Skeletal muscle cell (primary cell): ENCODE measurements at places on chromosomes 11 and 22.

DNA sequence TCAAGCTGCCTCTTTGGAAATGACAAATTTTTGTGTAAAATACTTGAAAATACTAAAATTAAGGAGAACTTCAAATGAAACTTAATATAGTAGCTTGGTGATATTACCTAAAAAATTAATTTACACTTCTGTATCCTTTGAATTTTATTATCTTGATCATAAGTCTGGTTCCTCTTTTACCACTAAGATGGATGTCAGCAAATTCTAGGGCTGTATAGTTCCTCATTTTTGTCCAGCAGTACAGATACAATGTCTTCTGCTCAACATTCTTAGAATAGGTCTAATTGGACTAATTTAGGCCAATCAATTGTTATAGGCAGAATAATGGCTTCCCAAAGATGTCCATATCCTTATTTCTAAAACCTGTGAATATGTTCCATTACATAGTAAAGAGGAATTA lies 1298.0 kb upstream of the RAG2 start:
- DNase-seq, result no peak

DNA sequence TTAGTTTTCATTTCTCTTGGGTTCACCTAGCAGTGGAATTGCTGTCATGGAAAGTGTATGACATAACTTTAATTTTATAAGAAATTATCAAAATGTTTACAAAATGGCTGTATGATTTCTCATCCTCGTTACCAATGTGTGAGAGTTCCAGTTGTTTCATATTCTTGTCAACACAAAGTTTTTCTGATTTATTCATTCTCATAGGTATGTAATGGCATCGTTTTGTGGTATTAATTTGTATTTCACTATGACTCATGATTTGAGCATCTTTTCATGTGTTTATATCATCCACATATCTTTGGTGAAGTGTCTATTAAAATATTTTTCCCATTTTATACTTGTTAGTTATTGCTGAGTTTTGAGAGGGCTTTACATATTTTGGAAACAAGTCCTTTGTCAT lies 5.5 kb downstream of the FAM111B start:
- DNase-seq, result no peak

GRCh38 chr11:108931168-108931567 lies 266.3 kb downstream of the DDX10 start:
- no peak for DNase-seq

DNA sequence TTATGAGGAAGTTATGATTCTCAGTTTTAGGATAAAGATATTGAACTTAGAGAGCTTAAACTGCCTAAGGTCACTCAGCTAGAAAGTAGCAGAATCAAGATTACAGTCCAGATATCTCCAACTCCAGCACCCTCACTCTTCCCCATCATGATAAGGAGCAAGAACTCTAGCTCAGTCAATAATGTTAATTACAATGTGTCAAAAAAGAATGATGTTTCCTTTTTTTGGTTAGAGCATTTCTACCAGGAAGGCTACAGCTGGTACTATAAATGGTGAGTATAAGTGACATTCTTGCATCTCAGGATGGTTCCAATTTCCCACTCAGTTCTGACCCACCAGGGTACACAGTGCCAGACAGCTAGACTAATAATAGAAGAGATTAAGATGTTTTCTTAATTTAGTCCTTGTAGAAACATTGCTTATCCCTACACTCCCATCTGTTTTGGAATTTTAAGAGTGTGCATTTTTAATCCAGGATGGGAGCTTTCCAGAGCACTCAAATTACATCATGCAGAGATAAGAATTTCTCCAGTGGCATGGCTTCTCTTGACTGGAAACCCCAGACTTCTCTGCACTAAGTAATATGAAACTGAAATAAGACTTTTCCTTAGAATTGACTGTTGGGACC lies 21.6 kb upstream of the BBOX1 start:
- DNase-seq, result no peak

- no peak for DNase-seq
These were observed 20.2 kb downstream of the MMP27 start for GRCh38 chr11:102685338-102685737.

DNA sequence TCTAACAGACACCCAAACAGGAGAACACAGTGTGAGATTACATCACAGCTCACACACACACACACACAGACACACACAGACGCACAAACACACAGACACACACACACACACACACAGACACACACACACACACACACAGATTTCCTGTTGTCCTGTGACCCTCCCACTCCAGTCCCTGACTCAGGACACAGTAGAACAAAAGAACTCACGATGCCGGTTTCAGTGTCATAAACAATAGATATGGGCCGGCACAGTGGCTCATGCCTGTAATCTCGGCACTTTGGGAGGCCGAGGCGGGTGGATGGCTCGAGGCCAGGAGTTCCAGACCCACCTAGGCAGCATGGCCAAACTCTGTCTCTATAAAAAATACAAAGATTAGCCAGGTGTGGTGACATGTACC lies 13.8 kb upstream of the KAT5 start:
- no peak for DNase-seq

GRCh38 chr11:120906766-120907165 lies 117.1 kb upstream of the TBCEL start:
- no peak for DNase-seq

DNA sequence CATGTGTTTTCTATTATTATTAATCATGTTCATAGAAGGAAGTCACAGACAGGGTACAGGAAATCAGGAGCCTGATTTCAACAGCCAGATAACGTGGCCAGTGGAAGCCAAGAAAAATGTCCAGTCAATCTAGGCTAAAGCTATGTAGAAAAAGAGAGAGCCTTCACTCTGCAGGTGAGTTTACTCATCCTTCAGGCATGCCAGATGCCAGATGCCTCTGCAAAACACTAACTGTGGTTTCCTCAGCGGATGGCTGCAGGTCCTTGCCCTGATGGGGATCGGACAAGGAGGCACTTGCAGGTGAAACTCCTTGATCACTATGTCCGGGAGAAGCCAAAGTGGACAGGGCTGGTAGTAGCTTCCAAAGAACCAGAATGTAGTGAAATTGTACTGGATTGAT lies 962.3 kb upstream of the RAG2 start:
- DNase-seq, result no peak

DNA sequence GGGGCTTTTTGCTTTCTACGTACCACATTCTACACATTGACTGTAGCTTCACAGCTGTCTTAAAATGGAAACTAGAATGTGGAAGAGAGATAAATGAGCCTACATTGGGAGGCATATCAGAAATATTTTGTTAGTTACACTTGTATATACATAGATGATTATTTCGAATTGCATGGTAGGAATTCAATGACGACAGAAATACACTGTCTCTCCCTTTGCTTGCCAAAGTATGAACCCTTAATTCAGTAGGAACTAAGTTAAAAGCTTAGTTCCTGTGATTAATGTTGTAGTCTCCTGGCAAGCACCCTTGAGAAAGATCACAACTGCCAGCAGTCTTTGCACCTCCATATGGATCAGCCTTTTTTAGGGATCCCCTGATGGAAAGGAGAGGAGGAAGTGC lies 10.1 kb downstream of the C11orf87 start:
- DNase-seq, result no peak

DNA sequence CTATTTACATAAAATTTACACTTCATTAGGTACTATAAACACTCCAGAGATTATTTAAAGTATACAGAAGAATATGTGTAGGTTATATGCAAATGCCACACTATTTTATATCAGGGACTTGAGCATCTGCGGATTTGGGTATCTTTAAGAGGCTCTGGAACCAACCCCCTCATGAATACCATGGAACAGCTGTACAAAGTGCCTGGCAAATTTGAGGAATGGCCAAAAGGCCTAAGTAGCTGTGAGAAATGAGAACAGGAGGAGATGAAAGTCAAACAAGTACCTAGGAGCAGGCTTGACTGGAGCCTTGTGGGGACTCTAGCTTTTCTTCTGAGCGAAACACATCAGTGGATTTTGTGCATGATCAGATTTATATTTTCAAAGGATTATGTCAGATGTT lies 149.3 kb downstream of the RBFOX2 start:
- no peak for DNase-seq

DNA sequence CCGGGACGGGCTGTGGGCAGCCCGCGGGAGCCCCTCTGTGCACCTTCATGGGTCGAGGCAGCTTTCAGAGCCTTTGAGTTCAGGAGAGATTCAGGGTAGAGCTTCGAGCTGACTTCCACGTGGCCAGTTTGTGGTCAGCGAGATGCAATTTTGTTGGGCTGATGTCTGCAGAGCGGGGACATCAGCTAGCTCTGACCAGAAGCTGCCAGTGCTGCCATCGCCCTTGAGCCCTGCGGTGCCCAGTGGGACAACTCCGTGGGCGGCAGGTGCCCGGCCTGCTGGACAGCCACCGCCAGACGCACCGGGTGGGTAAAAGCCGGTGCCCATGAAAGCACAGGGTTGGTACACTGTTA lies 719 bp downstream of the TALDO1 start:
- no peak for DNase-seq

DNA sequence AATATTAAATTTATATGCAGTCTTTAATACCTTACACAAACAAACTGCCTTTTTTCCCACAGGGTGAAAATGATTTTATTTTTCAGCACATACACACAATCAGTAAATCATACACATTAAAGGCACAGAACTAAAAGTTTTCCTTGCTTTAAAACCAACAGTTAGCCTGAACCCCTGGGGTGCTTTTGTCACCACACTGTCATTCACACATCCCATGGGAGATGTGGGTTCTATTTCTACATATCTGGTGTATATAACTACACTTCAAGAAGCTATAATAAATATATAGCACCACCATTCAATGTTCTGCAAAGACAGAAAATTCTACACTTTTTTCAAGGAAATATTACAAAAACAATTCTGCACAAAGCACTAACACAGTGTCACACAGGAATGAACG lies 197.0 kb downstream of the GUCY1A2 start:
- no peak for DNase-seq

DNA sequence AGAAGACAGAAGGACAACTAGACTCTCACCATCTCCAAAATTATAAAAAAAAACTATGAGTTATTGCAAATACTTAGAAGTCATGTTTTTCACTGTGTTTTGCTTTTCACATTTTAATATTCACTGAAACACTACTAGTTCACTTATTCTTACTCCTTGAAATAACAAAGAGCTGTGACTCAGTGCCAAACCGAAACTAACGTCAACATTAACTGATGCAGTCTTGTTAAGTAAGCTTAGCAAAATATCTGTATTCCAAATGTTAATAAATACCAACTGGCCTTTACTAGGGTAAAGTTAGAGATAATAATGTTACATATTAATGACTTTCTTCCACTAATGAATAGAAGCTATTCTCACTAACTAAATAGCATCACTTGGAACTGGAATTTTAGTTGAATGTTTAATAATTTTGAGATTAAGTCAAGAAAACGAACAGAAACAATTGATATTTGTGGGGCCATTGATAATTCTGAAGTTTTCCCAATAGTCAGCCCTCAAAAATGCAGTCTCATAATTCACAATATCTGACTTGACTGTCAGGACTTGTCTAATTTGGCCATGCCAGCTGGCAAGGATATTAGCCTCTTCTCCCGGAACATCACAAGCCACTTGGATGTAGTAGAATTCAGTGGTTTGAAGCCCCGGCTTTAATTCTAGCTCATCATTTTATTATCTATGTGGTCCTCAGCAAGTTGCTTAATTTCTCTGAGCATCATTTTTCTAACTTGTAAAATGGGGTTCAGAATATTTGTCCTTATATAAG lies 230.1 kb upstream of the DDI1 start:
- DNase-seq, result peak; percentile 64

DNA sequence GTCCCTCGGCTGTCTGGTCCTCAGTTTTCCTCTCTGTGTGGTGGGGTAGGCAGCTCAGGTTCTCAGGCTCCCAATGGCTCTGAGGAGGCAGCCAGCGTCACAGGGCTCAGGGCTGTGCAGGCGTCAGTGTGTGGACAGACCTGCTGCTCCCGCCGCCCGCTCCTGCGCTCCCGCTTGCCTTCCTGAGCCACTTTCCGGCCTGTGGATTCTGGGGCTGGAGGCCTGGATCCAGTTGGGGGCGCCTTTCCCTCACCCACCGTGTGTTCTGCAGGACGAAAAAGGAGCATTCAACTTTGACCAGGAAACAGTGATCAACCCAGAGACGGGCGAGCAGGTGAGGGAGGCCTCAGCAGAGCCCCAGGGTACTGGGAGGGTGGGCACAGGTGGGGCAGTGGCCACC lies 14.7 kb downstream of the DPP3 start:
- no peak for DNase-seq

DNA sequence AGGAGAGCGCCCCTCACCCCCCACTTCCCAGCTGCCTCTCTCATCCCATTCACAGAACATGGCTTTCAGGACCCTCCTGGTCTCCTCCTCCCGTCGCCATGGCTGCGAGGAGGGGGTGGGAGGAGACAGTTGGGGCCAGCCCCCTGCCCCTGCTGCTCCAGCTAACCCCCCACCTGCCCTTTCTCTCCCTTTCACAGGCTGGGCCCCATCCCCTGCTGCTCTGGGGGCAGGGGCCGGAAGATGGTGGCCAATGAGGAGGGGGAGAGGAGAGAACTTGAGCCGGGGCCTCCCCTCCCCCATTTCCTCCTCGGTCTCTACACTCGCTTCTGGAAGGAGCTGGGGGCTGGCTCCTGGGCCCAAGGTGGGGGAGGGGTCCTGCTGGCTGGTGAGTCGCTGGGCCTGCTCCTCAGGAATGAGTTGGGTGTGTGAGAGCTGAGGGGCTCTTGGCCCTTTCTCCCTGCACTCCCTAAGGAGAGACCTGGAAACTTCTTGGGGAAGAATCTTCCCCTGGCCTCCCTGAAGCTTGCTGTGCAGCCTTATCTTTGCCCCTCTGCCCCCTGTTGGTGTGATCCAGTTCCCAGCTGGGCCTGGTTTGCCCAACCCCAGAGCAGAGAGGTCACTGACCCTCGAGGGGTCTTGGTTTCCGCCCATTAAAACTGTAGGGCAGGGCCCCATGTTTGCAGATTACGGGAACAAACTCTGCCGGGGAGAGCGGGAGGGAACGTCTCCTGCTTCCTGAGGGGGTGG lies 10.2 kb downstream of the YPEL4 start:
- peak; percentile 55 for DNase-seq

DNA sequence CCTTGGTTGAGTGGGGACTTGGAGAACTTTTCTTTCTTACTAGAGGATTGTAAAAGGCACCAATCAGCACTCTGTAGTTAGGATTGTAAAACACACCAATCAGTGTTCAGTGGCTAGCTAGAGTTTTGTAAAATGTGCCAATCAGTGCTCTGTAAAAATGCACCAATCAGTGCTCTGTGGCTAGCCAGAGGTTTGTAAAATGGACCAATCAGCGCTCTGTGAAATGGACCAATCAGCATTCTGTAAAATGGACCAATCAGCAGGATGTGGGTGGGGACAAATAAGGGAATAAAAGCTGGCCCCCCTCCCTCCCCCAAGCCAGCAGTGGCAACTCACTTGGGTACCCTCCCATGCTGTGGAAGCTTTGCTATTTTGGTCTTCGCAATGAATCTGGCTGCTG lies 5.5 kb upstream of the DRG1 start:
- DNase-seq, result no peak

GRCh38 chr11:94010136-94010535 lies 11.0 kb upstream of the HEPHL1 start:
- DNase-seq, result no peak

- DNase-seq, result no peak
These were observed 77.2 kb upstream of the AKIP1 start for GRCh38 chr11:8833568-8834315.

DNA sequence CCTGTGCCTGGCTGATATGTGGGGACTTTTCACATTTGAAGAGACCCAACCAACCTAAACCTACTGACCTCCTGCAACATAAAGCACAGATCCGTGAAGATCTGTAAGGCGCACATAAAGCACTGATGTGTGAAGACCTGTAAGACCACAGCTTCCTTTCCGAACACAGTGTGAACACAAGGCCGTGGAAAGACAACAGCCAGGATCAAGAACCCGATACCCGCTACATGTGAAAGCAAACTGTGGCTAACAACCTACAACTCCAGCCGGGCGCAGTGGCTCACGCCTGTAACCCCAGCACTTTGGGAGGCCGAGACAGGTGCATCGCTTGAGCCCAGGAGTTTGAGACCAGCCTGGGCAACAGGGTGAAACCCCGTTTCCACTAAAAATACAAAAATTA lies 17.6 kb upstream of the PPFIA1 start:
- no peak for DNase-seq
